ENCODE measurements at places on chromosomes 16 and 17.

- DNase-seq, result no peak
Observed at GRCh38 chr17:29102046-29102445, 59.1 kb downstream of the PIPOX start.

GRCh38 chr16:3115561-3115960 lies 3.2 kb downstream of the ZNF205 start:
- no peak for DNase-seq

DNA sequence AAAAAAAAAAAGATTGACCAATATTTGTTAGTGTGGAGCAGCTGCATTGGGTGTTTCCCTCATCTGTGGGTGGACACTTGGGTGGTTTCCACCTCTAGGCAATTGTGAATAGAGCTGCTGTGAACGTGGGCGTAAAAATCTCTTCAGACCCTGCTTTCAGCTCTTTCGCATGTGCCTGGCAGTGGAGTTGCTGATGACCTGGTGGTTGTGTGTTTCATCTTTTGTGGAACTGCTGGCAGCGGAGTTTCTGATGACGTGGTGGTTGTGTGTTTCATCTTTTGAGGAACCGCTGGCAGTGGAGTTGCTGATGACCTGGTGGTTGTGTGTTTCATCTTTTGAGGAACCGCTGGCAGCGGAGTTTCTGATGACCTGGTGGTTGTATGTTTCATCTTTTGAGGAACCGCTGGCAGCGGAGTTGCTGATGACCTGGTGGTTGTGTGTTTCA lies 21.4 kb downstream of the ZC3H18 start:
- no peak for DNase-seq

- no peak for DNase-seq
Observed at GRCh38 chr16:3677994-3678393, 23.5 kb downstream of the DNASE1 start.
